Renal cortical epithelial cell (primary cell): ENCODE measurements at places on chromosomes 7 and 10. TPM values are rescaled to one million over a fixed set of nuclear protein-coding genes. Genes with fewer than 3 reads are reported as not detected.

DNA sequence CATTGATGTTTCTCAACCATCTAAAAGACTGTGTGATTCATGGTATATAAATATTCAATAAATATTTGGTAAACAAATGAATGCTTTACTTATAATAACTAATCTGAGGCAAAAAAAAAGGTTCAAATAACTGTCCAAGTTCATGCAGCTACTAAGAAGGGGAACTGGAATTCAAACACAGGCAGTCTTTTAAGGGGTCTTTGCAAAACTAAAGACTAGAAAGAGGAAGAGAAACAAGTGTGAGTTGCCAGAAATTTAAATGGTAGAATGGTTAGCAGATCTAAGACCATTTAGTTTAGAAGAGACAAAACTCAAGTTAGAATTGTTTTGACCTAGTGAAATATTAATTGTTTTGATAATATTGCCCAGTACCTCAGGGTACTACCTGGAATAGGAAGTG lies 642.0 kb upstream of the LRRN3 start:
- no peak for DNase-seq

DNA sequence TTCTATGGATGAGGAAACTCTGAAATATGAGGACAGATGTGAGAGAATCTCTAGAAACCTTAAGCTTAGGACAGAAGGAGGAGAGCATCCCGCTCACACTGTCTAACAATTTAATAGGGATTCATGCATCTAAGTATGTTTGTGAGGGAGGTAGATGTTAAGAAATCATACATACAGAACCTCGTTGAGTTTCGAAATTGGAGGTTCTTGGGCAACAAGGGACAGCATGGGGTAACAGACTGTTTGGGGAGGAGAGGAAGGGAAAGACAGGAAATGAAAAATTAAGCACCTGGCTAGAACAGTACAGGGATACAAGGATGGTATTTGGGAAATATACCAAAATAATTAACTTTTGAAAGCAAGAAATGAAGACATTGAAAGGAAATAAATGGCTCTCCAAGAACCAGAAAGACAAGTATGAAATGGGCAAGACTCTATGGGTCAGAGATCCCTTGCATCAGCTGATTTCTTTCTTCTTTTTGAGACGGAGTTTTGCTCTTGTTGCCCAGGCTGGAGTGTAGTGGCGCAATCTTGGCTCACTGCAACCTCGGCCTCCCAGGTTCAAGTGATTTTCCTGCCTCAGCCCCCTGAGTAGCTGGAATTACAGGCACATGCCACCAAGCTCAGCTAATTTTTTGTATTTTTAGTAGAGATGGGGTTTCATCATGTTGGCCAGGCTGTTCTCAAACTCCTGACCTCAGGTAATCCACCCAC lies 207.9 kb downstream of the CTNNA3 start:
- no peak for DNase-seq

DNA sequence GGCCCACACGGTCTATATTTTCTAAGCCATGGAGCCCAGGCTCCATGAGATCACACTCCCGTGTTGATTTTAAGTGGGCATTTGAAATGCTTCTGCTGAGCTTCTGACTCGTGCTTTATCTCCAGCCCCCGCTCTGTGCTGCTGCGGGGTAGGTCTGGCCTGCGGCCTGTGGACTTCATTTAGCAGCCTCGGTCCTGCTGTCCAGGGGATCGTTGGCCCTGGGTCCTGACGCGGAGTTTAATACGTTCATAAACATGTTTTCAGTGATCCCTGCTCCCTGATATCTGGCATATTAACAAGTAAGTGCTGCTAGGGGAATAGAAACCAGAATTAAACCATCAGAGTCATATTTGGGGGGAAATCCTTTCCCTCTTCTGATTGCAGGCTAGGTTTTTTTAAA lies 540.3 kb upstream of the MGMT start:
- no peak for DNase-seq

- DNase-seq, result no peak
Observed at GRCh38 chr7:70421319-70421718, 710.6 kb upstream of the GALNT17 start.

- DNase-seq, result no peak
Observed at GRCh38 chr10:34764472-34764946, 50.6 kb downstream of the PARD3 start.

GRCh38 chr10:3619241-3619640 lies 165.8 kb downstream of the KLF6 start:
- peak; percentile 12 for DNase-seq

GRCh38 chr10:21205328-21205727 lies 308.2 kb upstream of the NEBL start:
- DNase-seq, result no peak

The DYDC2 gene
- 0.15 and 0.87 TPM in 2 replicates for total RNA-seq

The CCDC146 gene
- total RNA-seq, result 10.8 and 13.2 TPM in 2 replicates

The NACAD gene
- 1.0 and 7.4 TPM in 2 replicates for total RNA-seq

The FBXL13 gene
- total RNA-seq, result 3.5 and 4.3 TPM in 2 replicates

The SVOPL gene
- total RNA-seq, result under 0.01 and 0.05 TPM in 2 replicates
